Stimulated activated CD8-positive, alpha-beta memory T cell treated with anti-CD3 and anti-CD28 coated beads, Interleukin-15, amount 100 ng/mL, for 48 hours (primary cell): ENCODE measurements at places on chromosomes 5 and 9.

DNA sequence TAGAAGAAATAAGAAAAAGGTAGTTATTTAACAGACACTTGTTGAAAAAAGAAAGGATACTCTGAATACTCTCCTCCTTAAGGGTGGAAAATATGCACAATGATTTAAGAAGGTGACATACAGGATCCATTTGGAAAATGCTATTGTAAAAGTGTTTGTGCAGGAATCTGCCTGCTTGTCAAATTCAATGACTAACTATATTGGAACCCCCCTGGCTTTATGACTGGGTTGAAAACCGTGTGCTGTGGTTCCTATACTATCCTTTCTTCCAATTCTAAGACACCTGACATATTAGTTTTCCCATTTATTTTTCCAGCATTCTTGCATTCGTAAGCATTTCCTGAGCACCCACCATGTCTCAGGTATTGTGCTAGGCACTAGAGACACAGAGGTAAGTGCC, 220.0 kb downstream of the GLIS3 start:
- DNase-seq, result no peak

- no peak for DNase-seq
These were observed 4.6 kb upstream of the UGCG start for GRCh38 chr9:111891910-111892499.

DNA sequence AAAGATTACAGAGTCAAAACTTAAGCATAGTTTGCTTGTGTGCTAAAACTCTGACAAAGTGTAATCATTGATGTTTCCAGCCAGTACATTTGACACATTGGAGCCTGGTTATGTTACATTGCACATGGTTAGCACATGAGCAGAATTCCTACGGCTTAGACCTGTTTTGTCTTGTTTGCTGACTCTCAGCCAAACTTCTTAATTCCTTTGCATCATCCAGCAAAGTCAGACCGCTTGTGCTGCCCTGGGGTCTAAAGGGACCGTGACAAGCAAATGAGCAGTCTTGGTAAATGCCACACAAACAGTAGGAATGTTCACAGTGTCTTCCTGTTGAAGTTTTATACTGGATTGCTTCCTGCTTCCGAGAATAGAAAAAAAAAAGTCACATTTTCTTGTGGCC, 72.0 kb upstream of the ENTREP1 start:
- no peak for DNase-seq

GRCh38 chr5:72388646-72389045, 68.5 kb downstream of the PTCD2 start:
- no peak for DNase-seq

DNA sequence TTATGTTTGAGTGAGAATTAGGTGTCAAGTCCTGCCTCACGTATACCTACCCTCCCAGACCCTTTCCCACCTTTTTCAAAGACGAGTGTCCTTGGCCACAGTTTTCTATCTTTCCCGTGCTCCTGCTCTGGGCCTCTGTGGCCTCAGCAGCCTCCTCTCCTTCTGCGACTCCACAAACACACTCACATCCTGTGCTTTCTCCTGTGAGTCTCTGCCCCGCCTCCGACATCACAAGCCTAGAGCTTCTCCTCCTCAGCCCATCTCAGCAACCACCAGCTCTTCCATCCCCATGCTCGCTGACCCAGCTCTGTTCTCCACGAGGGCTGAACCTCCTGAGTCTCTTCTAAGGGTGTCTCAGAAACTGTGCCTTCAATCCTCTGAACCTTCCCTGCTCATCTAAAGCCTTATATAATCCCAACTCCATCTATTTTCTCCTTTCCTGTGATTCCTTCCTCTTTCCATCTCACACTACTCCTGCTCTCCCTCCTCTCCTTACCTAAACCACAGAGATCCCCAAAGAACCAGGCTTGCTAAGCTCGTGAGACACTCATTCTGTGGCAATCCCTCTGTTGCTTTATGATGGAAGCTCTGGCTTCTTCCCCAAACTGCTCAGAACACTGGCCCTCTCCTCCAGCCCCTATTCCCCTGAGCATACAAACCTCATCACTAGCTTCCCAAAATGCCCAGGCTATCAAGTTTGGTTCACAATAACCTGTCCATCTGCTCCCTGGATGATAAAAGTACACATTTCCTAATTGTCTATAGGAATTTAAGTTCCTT, 55.2 kb downstream of the RASEF start:
- no peak for DNase-seq

GRCh38 chr5:97797994-97798451, 615.0 kb upstream of the RIOK2 start:
- DNase-seq, result no peak

GRCh38 chr5:96023518-96023917, 61.9 kb upstream of the ELL2 start:
- no peak for DNase-seq

GRCh38 chr9:477193-477592, 262.5 kb downstream of the DOCK8 start:
- DNase-seq, result no peak

DNA sequence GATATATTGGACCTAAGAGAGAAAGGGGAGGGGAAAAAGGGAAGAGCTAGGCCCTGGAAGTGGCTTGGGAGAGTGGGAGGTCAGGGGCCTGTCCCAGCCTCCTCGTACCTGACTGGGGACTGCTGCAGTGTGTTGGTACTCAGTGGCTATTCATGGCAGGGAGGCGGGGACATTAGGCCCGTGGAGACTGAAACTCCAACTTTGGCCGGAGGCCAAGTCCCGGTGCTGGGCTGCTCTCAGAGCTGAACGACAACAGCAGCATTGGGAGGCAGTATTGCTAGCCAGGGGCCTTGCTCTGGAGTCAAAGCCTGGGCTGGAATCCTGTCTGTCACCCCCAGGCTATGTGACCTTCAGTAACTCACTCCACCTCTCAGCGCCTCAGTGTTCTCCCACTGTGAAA, 37.8 kb downstream of the NEURL1B start:
- DNase-seq, result no peak

- DNase-seq, result no peak
These were observed 379.7 kb downstream of the MAT2B start for GRCh38 chr5:163885117-163885516.

DNA sequence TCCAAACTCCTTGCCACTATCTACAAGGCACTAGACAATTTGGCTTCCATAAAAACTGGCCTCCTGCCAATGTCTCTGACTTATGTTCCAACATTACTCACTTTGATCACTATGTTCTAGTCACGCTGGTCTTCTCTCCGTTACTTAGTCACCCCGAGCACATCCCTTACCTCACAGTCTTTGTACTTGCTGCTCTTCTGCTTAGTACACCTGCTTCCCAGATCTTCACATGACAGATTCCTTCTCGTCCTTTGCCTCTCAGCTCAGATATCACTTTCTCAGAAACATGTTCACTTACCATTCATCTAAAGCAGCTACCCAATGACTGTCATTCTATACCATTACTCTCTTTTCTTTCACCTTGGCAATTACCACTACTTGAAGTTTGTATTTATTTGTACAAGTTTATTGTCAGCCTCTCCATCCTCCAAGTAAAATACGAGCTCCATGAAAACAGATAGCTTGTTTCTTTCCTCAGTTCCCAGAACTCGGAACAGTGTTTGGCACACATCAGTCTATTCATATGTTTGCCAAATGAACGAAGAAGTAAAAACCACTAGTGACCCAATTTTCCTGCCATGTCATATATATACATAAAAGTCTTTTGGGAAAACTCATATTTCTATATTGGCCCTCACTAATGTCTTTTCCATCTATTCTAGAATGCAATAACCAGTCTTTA, 5.9 kb upstream of the SLC22A5 start:
- no peak for DNase-seq

DNA sequence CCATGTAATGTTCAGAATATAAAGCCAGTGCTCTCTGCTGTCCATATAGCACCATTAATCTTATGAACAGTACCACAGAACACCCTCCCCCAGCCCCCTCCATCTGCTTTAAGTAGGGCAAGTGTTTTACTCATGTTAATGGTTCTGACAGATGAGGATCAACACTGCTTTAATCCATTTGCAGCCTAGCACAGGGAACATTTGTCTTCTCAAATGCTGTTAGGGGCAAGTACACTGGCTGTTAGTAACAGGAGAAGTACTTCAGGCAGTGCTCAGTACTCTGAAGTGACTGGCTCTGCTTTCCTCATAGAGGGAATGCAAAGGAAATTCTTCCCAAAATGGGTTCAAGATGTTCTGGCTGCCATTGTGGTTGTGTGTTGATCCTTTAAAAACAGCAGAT, 202.6 kb downstream of the DCP2 start:
- no peak for DNase-seq

DNA sequence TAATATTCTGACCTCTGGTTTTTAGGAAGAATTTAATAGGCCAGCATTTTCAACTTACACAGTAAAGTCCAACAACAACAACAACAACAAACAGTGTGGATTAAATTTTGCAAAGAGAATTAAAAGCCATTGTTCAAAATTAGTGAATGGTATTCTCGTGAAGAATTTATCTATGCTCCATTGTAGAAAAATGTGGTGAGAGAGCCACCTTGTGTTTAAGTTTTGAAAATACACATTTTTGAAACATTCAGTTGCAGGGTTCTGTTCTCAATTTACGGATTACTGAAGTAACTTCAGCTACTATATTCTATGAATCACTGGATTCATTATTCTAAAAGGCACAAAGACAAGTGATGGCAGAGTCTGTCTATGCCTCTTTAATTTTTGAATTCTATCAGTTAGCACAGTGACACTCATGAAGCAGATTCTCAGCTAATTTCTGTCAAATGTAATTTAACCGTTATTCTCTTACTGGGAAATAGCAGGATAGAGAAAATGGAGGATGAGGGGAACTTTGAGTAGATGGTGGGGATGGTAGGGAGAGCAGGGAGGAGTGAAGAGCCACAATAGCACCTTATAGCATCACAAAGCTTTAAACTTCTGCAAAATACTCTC, 11.0 kb downstream of the CCDC152 start:
- DNase-seq, result no peak

DNA sequence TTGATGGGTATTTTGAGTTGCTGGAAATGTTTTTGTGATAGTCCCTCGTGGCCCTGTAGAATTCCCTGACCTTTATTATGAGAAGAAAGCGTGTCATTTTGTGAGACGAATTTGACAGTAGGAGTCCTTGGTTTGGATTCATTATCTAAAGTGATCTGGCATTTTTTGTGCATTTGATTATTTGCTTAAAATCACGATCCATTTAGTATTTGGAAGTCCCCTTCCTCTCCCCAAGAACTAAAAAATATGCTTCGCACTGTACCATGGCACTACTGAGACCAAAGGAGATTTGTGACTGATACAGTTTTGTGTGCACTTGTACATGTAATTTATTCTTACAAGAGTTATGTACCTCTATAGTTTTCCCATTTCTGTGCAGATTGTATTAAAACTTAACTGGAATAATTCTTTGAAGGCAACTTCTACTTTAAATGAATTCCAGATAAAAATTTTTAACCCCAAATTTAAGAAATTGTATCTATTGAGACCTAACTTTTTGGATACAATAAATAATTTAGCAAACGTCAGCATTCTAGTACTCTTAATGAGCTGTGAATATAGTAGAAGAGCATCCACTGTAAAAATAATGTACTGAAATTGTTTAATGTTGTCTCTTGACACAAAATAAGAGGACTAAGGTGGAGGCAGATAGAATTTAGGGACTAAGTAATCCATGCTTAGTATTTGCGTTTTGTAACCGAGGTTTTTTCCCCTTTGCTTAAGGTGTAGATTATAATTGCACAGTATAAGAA, 2.1 kb downstream of the MAP3K1 start:
- DNase-seq, result no peak

DNA sequence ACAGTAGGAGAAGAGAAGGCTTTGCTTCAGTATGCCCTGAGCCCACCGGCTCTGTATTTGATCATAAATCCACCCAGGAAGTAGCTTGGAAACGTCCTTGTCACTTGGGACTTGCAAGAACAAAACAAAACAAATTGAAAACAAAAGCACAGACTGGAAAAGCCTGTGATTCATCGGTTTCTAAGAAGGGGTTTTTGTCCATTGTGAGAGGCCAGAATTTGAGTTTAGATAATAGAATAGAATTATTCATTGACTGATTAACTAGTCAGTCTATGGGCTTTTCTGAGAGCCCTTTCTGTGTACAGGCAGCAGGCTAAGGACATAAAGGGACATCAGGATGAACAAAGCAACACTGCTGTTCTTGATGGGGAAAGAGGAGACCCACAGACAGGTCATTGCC, 424.8 kb downstream of the IRX1 start:
- no peak for DNase-seq

- no peak for DNase-seq
These were observed 382.0 kb downstream of the PSAT1 start for GRCh38 chr9:78678877-78679276.

- DNase-seq, result no peak
These were observed 2.6 kb upstream of the QRFP start for GRCh38 chr9:130899051-130899748.

DNA sequence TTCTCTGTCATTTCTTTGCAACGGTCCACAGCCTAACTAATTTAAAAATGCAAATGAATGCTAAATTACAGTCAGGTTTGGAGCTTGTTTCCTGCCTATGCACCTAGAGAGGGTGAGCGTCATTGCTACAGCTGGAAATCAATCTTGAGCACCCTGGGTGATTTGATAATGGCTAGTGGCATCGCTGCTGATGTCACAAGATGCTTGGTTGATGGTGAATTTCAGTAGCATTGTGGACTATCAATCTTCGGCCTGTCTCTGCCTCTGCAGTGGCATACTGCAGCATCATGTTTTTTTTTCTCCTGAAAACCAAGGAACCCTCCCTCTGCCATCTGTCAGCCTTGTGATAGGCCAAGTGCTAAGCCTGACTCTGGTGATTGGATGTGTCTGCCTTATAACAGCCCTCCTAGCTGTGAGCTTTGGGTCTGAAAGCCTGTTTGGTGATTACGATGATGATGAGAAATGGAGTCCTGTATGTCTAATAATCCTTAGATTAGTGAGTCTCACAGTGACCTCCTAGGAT, 75.3 kb downstream of the NMUR2 start:
- no peak for DNase-seq

GRCh38 chr5:137666461-137666850, 69.4 kb downstream of the KLHL3 start:
- no peak for DNase-seq

DNA sequence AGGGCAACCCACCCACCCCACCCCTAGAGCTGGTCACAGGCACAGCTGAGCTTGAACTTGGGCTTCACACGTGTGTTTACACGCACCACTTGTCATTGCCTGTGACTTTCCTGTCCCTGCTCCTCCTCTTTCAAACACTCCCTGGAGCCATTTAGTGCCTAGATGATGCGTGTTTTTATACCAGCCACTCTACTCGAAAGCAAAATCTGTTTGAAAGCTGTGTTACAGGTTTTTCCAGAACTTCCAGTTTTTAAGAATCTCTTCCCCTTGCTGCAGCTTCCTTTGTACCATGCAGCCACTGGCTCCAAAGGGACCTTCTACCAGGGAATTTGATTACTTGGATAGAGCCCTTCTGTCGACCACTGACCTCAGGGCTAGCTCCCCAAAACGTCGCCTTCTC, 78.8 kb upstream of the SPRY4 start:
- DNase-seq, result no peak

- DNase-seq, result no peak
These were observed 213.6 kb downstream of the PAX5 start for GRCh38 chr9:36820392-36820861.

- DNase-seq, result no peak
These were observed 221.7 kb downstream of the ZNF608 start for GRCh38 chr5:124524552-124525232.

- DNase-seq, result no peak
These were observed 111.9 kb upstream of the LPAR1 start for GRCh38 chr9:111150181-111150580.

GRCh38 chr9:129822898-129823541, 916 bp downstream of the TOR1A start:
- no peak for DNase-seq

GRCh38 chr5:135106610-135107471, 72.8 kb upstream of the PITX1 start:
- DNase-seq, result no peak
